ENCODE measurements at places on chromosomes 13 and 19. TPM values are rescaled to one million over a fixed set of nuclear protein-coding genes. Genes with fewer than 3 reads are reported as not detected.

LACC1 gene
- 2.4 TPM for total RNA-seq

ZNF486 gene
- total RNA-seq: 0.73 TPM

RYR1 gene
- 605 TPM for total RNA-seq

RNF113B gene
- not detected for total RNA-seq

ZNF224 gene
- 6.1 TPM for total RNA-seq

CYP2S1 gene
- 1.1 TPM for total RNA-seq

RGS9BP gene
- 3.8 TPM for total RNA-seq

Measured in psoas muscle (tissue), 8 donors.